Stimulated activated CD8-positive, alpha-beta memory T cell treated with anti-CD3 and anti-CD28 coated beads, Interleukin-2, amount 100 ng/mL, for 48 hours (primary cell): ENCODE measurements at places on chromosomes 5 and 9.
A peak's percentile ranks its signal among the peaks of the same experiment; 100 is the strongest.

DNA sequence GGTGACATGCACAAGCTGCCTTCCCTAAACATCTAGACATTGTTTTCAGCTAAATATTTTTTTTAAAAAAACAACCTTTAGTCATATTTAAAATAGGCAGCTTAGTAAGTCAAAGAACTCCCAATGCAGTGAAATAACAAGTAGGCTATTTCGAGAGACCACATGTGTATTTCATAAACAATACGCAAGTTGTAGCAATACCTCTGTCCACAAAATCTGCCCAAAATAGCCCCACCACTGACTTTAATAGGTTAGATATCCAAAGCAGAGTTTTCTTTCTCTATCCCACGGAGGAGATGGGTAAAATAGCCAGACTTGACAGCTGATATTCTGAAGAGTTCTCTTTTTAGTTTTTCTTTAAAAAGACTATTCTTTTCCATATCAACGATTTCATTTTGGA is 1.2 kb downstream of the SLC24A2 start:
- no peak for DNase-seq

DNA sequence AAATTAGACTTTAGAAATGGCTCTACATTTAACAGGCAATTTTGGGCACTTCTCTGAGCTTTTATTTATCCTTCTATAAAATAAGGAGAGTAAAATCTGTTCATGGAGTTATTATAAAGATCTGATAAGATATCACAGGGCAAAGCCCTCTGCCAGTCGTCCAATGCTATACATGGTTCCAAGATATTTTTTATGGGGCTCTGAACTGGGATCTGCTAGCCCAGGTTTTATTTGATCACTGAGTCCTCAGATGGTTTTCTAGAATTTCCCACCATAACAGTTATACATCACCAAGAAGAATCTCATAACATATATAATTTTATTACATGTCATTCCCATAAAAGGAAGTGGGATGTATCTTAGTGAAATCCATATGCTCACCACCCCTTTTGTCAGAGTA is 23.2 kb upstream of the IQGAP2 start:
- DNase-seq, result no peak

- no peak for DNase-seq
These were observed 107.1 kb downstream of the CACNA1B start for GRCh38 chr9:137984520-137985257.

- no peak for DNase-seq
These were observed 33.4 kb downstream of the ARHGAP26 start for GRCh38 chr5:142803428-142804125.

DNA sequence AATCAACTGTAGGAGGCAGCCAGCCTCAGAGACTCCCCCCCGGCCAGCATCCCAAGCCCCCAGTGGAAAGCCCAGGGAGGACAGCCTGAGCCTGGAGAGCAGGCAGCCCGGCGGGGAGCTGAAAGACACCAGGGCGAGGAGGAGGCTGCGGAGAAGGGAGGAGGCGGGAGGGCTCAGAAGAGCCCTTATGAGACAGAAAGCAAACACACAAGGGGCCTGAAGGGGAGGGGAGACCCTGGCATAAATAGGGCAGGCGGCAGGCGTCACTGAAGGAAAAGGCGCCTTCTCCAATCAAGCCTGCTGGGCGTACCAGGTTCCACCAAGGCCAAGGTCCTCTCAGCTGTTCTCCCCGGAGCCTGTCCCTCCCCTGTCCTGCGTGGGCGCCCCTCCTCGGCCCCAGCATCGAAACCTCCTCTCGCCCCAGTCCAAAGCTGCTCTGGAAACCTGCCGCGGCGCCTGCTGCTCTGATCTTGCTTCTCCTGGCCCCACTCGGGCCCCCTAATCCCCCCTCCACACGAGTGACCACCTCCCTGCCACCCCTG is 1.3 kb downstream of the SLC9A3 start:
- DNase-seq, result no peak

DNA sequence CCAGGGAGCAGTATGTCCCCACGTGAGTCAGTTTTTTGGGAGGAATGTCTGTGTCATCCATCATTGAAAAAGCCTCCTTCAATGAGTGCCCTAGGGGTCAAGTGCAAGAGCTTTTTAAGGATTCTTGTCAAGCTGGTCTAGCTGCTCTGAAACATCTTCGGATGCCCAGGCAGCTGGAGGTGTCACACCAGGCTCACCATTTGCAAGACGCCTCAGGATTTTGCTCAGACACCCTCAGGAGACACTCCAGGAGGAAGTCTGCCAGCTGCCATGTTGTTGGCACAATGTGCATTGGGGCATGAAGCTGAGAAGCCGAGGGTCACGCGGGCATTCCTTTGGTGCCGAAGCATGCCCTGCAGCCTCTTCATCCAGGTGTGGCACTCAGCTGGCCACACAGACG is 111.1 kb upstream of the S1PR3 start:
- DNase-seq, result no peak

- no peak for DNase-seq
These were observed 65.8 kb upstream of the S1PR3 start for GRCh38 chr9:88925481-88925880.

DNA sequence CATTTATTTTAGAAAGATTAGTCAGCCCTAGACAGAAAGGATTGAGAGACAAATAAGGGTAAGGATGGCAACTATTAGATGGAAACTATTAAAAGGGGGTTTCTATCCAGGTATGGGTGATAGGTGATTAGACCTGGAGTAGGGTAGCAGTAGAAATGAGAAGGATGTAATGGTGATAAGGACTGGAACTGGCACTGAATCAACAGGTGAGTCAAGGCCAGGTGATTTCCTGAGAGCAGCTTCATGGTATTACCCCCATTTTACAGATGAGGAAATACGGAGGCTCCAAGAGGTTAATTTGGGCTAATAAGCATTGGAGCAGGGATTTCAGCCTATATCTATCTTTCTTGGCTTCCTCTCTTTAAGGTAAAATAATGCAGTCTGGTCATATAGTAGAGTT is 55.7 kb downstream of the CAST start:
- DNase-seq, result no peak

DNA sequence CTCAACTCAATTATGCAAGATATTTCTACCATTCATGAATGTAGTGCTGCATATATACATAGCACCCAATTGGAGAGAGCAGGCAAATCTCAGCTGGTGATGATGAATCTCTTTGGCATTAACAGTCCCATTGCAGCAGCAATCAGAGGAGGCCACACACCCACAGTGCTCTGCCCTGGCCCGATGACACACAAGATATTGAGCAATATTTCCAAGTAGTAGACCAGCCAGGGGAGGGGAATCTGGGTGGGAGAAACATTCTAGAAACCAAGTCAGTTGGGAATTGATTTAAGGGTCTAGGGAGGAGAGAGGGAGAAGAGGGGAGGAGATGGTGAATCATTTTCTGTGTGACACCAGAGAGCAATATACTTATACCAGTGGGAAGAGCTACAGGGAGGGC is 14.9 kb upstream of the C5orf63 start:
- DNase-seq, result no peak

DNA sequence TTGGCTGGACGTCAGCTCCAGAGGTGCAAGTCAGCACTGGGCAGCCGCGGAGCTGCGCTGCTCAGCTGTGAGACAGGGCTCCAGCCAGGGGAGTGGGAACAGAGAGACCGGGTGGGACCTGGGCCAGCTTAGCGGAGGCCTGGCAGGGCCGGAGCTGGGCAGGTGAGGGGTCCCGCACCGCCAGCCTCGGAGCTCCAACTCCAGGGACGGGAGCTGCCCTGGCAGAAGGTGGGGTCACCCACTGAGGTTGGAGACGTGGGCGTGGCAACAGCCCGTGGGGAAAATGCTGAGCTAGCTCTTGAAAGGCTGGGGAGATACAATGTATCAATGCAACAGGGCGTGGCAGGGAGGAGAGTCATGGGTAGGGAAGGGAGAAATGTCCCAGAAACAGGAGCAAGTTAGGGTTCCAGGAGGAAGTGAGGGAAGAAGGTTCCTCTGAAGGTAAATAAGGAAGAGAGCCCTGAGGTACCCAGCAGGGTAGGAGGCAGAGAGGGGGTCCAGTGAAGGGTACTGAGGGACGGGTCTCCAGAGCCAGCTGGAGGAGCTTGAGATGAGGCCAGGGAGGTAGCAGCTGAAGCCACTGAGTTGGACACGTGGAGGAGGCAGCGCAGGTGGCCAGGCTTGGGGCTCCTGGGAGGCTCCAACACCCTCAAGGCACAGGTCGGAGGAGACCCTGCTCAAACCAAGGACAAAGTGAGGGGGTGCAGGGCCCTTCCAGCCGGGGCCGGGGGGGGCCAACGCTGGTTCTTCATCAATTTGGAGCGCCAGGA is 736 bp upstream of the NKD2 start:
- no peak for DNase-seq

GRCh38 chr5:151757233-151758140 is 944 bp downstream of the ATOX1 start:
- no peak for DNase-seq

DNA sequence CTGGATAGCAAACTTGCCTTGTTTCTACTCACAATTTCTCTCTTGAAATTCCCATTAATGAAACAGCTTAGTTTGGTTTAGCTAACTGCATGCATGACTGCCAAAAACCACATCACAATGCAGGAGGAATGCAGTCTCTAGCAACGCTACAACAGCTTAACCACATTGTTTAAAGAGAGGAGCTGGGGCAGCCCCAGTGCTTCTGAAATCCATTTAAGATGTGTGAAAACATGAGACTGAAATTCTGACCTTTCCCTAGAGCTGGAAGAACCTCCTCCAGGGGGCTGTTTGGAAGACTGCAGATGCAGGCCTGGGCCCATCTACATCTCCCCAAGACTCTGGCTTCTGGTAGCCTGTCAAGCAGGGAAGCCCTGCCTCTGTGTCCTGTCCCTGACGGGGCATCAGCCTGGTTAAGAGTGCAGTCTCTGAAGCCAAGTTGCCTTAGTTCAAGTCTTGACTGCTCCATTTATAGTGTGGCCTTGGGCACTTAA is 157.1 kb downstream of the ZNF462 start:
- DNase-seq, result no peak

DNA sequence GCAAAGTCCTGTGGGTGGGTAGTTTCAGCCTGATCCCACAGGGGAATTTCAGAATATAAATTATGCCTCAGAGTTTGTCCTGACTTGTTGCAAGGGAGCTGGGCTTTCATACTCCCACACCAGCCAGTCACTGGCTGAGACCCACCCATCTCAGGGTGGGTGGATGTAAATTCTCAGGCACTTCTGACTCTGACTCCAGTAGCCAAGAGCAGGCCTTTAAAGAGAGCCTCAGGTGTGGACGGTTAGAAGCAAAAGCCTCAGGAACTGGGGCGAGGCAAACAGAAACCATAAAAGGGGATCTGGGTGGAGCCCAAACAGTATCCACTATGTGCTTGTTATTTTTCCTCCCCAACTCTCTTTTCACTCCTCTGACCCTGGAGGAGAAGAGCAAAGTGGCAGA is 28.6 kb upstream of the FBXW11 start:
- DNase-seq, result no peak

GRCh38 chr5:175133185-175133584 is 310.8 kb downstream of the DRD1 start:
- no peak for DNase-seq

DNA sequence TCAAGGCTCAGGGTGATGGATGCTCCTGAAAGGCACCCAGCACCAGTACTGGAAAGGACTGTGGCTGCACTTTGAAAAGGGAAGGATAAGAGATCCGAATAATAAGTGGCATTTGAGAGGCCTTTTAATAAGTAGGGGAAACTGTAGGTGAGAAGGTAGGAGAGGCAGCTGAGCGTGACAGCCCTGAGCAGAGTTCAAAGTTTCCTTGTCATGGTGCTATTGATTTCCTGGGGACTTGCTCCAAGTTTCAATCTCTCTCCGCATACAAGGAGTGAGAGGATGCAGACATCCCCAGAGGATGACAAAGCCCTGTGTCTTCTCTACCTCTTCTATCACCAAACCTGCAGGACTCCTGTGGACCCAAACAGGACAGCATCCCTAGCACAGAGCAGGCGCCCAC is 354.5 kb downstream of the SPOCK1 start:
- DNase-seq, result no peak

- no peak for DNase-seq
These were observed 2.0 kb upstream of the ARHGEF28 start for GRCh38 chr5:73623901-73624404.

DNA sequence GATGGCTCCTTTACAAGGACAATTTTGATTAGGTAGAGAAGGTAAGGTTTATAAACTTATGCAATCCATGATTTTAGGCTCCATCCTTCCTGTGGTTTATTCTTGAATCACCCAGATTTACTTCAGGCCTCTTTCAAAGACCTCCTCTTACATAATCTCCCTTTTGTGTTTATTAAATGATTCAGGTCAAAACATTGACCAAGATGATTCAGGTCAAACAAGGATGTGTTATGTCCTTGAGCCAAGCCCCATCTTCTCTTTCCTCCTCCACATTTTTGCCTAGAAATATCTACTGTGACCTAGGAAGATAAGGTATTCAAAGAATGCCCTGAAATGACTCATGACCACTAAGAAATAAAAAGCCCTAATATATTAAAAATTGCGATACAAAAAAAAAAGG is 31.8 kb upstream of the TLR4 start:
- no peak for DNase-seq

GRCh38 chr9:126062158-126062886 is 264.3 kb upstream of the MVB12B start:
- no peak for DNase-seq

GRCh38 chr5:7868773-7869473 is at the start of the genes FASTKD3 and MTRR:
Gene FASTKD3, minus strand, starts transcription at chr5:7869031. Its CDS starts 948 bp downstream, at chr5:7868083.
Gene MTRR, plus strand, starts transcription at chr5:7869148. Its CDS starts 1,647 bp downstream, at chr5:7870795.
- peak; percentile 79 for DNase-seq
